ENCODE measurements at places on chromosomes 2 and 18.

GRCh38 chr2:118294063-118294462 is 205.8 kb downstream of the INSIG2 start:
- DNase-seq: no peak

- DNase-seq: no peak
Observed at GRCh38 chr2:221025398-221025797, 546.7 kb downstream of the EPHA4 start.

GRCh38 chr2:222193328-222193983 is 105.3 kb downstream of the PAX3 start:
- DNase-seq: no peak

- DNase-seq: no peak
Observed at GRCh38 chr2:95275601-95276243, 1.5 kb downstream of the PROM2 start.

GRCh38 chr2:112627060-112628040 is 18.4 kb upstream of the SLC20A1 start:
- DNase-seq: no peak

- no peak for DNase-seq
Observed at GRCh38 chr18:50578030-50578429, 18.1 kb downstream of the MAPK4 start.

GRCh38 chr2:122340246-122340645 is 584.8 kb downstream of the TSN start:
- DNase-seq: no peak

- no peak for DNase-seq
Observed at GRCh38 chr2:74751981-74752851, 81.7 kb upstream of the HK2 start.

- DNase-seq: no peak
Observed at GRCh38 chr18:48841381-48842258, 109.1 kb downstream of the SMAD7 start.

DNA sequence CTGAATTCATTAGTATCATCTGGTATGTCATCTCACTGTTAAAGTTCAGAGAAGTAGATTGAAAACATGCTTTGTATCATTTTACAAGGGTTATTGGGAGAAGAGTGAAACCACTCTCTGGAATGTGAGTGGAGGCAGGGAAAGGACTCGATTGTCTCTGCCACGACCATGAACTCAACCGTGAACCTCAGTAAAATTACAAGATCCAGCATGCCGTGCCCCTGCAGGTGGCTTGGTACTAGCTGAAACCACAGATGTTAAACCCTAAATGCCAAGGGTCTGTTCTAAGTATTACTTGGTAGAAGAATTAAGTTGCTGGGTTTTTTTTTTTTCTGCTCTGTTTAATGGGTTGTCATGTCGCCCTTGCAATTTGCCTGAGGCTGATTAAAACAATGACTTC is 197.2 kb downstream of the MYO3B start:
- no peak for DNase-seq

All from stimulated activated CD8-positive, alpha-beta memory T cell treated with anti-CD3 and anti-CD28 coated beads, Interleukin-4, amount 100 ng/mL, for 1 hour (primary cell).